Stimulated activated CD4-positive, alpha-beta T cell treated with anti-CD3 and anti-CD28 coated beads, Interleukin-4, amount 100 ng/mL, for 4 hours (primary cell): ENCODE measurements at places on chromosomes 3 and 15.
A peak's percentile ranks its signal among the peaks of the same experiment; 100 is the strongest.

DNA sequence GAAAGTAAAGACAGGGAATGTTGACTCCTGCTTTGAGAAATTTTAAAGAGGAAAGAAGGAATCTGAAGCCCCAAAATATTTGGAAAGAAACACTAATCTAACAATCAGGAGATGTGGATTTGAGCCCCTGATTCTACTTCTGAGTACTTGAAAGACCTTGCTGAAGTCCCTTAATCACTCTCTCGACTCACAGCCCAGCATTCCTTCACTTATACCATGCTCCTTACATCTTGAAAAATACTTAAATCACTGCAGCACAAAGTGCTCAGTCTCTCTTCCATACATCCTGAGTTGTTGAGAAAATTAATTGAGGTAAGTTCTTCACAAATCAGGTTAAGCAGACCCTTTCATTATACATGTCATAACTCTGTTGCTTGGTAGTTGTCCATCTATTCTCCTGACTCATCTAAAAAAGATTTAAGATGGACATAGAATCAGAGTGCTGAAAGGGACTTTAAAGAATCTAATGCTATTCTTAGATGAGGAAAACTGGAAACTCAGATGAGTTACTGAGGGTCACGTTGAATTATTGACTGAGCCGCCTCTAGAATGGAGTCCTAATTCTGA, 72.8 kb upstream of the THSD4 start:
- DNase-seq = no peak

DNA sequence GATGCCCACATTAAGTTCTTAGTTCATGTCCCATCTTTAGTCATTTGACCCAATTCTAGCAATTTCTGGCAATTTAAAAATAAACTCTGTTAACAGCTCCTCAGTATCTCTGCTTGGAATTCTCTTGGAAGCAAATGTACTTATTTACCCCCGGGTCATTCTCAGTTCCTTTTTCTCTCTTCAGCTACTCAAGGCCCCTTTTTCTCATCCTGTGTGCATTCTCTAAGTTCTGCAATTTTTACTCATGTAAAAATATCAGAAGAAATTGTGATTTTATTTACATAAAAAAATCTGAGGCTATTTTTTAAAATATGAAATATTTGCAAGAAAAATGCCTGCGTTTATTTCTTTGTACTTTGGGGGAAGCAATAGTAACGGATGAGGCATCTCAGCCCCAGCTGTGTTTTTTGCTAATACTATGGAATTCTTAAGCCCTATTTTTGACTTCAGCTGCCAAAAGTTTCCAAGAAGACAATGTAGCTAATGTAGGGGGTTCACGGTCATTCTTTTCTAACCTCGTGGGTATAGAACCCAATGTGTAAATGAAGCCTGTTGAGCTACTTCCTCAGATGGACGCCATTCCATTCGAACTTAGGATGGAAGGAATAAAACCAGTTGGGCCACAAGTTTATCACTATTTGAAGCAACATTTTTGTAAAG, 20.0 kb downstream of the CERS3 start:
- no peak for DNase-seq

DNA sequence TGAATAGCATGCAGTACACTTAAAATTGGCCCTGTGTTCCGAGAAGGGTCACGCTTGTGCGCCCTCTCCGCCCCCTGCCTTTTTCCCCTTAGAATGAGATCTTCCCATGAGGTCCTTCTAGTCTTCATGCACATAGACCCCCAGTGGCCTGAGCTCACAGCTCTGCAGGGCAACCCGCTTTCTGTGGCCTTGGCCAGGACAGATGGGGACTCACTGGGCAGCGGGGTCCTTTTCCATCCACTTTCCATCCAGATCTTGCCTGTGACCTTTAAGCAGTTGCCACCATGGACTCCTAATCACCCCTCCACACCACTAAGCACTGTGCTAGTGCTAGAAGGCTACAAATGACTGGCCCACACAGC, 244.4 kb downstream of the UACA start:
- no peak for DNase-seq

DNA sequence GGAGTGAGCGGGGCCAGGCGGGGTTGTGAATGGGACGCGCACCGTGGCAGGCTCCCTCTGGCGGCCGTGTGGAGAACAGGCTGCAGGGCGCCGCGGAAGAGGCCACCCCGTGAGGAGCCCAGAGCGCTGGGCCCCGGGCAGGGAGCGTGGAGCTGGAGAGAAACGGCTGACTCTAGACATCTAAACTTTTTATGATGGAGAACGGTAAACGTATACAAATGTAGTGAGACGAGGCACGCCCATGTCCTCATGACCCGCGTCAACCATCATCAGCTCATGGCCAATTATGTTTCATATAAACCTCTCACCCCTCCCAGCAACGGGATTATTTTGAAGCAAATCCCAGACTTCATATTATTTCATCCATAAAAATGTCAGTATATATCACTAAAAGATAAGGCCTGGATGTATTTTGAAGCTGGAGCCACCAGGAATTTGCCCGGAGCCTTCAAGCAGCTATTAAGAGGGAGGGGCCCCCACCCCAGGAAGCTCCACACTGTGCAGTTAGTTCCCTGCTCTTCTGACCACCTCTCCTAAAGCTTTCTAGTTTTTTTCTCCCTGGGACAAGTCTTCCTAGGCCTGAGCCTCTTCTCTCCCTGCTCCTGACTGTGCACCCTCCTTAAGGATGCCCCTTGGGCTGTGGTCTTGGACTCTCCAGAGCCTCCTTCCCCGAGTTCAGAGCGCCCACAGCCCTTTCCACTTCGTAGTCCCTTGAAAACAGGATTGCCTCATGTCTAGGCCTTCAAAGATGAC, 149.5 kb downstream of the SMAD6 start:
- peak; percentile 61 for DNase-seq

DNA sequence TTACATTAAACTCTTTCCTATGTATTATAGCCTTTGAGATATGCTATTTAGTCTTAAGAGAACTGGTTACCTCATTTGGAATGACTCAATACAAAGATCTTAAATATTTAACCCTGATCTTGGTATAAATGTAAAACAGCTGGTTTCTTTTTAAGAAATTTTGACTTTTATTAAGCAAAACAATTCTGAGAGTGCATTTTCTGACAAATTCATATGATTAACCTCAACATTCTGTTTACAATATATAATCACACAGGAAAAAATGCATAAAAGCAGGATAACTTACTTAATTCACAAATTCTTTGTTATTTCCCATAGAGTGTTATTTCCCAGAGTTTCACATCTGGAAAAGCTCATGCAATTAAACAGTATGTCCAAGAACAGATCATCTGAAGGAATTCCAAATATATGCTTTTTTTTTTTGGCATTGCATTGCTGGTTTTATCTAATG, 400.4 kb upstream of the THBS1 start:
- DNase-seq = no peak

- no peak for DNase-seq
These were observed 7.6 kb upstream of the ABTB1 start for GRCh38 chr3:127665165-127665564.

DNA sequence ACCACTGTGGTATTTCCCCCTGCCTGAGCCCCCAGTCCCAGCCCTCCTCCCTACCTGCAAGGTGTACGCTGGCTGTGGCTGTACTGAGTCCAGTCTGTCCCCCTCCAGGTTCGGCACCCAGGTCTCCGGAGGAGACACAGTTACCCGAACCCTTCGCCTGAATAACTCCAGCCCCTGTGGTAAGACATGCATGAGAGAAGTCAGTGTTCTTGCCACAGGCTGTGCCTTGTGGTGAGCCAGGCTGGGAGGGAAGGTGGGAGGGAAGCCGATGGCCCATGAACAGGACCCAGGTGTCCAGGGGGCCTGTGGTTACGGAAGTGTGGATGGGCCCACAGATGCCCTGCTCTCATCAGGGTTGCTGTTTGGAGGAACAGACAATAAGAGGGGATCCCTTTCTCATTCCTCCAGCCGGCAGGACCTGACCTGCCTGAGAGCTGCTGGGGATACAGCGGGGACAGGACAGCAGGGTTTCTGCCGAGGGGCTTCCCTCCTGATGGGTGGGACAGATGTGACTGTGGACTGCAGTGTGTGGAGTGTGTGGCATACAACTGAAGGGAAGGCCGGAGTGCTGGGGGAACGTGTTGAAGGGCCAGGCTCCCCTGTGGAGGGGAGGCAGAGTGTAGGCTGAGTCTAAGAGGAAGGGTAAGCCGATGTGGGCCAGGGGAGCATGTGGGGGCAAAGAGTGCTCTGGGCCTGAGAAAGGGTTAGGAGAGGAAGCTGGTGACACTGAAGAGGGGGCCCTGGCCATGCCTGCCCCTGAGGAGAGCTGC, 21.9 kb downstream of the ACAA1 start:
- no peak for DNase-seq
